ENCODE measurements at places on chromosomes 2 and 18. TPM values are rescaled to one million over a fixed set of nuclear protein-coding genes. Genes with fewer than 3 reads are reported as not detected.

GRCh38 chr2:19971691-19972090, 18.2 kb downstream of the WDR35 start:
- H3K4me1 ChIP-seq = no peaks in the 10 kb centered on the region
- no peak for DNase-seq
- no peak overlapping the region for H3K27ac ChIP-seq
- no peaks in the 10 kb centered on the region for H3K36me3 ChIP-seq
- no peak overlapping the region for H3K4me3 ChIP-seq

GRCh38 chr2:219062081-219062480, 1.4 kb upstream of the IHH start:
- no peak overlapping the region for H3K27ac ChIP-seq
- H3K4me3 ChIP-seq = no peak overlapping the region
- H3K4me1 ChIP-seq = peaks cover 35% of the 10 kb centered on the region
- H3K27me3 ChIP-seq = no peaks in the 10 kb centered on the region

CIAO1 gene
- 85.4 TPM for total RNA-seq

SLC14A1 gene
- 6.1 TPM for total RNA-seq
